ENCODE measurements at places on chromosomes 1 and 21. TPM values are rescaled to one million over a fixed set of nuclear protein-coding genes. Genes with fewer than 3 reads are reported as not detected.

Gene LRRC3
- total RNA-seq = 0.04 TPM

Gene KAZN
- 21.6 TPM for total RNA-seq

Gene TMPRSS3
- not detected for total RNA-seq

Gene MYOC
- not detected for total RNA-seq

Gene C1QB
- 0.51 TPM for total RNA-seq

Gene OR2L8
- total RNA-seq = not detected

Gene KRTAP23-1
- total RNA-seq = not detected

Gene DNASE2B
- not detected for total RNA-seq

Data from K562 (cell line).